ENCODE measurements at places on chromosomes 5 and 9. TPM values are rescaled to one million over a fixed set of nuclear protein-coding genes. Genes with fewer than 3 reads are reported as not detected.

ABCA1 gene
- 2.2 TPM for total RNA-seq

LURAP1L gene
- 1.7 TPM for total RNA-seq

OTULINL gene
- 0.40 TPM for total RNA-seq

SYK gene
- not detected for total RNA-seq

IRGM gene
- total RNA-seq = not detected

MROH2B gene
- total RNA-seq = not detected

POLR3G gene
- total RNA-seq = 3.7 TPM

GNA14 gene
- total RNA-seq = 12.6 TPM
